ENCODE measurements at places on chromosomes 4 and X.
A peak's percentile ranks its signal among the peaks of the same experiment; 100 is the strongest.

DNA sequence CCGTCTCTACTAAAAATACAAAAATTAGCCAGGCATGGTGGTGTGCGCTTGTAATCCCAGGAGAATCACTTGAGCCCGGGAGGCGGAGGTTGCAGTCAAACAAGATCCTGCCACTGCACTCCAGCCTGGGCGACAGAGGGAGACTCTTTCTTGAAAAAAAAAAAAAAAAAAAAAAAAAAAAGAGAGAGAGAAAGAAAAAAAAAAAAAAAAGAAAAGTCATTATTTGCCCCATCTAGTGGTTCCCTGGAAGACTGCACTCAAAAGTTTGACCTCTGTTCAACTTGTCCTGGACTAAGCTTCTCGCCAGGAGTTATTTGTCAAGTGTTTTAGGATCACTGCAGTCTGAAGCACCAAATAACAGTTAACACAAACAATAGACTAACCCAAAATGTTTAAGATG lies 45.3 kb upstream of the KCTD8 start:
- no peak for DNase-seq

DNA sequence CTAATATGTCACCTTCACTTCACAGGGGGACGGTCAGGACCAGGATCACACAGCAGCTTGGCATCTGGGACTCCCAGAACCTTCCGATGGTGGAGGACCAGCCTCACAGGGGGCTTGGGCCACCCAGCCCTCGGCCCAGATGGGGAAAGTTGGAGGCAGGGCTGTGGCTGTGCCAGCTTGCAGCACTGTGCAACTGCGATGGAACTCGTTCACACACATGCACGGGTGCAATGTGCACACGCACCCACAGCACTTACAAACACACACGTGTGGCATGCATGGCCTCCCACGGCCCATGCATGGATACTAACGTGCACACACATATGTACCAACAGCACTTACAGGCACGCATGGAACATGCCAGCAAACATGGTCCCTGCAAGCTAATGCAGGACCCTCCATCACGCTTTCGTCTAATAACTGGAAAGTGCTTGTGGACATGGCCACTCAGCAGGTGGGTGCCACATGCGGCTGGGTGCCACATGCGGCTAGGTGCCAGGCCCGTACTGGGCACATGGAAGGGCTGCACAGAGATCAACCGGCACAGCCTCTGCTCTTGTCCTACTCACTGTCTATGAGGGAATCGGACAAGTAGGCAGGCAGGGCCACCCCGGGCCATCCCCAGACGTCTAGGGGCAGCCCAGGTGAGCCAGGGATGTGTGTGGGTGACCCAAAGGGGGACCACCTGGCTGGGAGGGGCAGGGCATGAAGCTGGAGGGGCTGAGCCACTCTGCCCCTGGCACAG lies 63.2 kb downstream of the ADRA2C start:
- no peak for DNase-seq

- no peak for DNase-seq
These were observed 91.2 kb upstream of the KLF3 start for GRCh38 chr4:38572793-38573192.

- no peak for DNase-seq
These were observed 38.0 kb downstream of the MID1IP1 start for GRCh38 chrX:38839277-38839676.

- no peak for DNase-seq
These were observed 145.3 kb downstream of the ATRX start for GRCh38 chrX:77640702-77641101.

GRCh38 chr4:139873111-139873860 lies 207.7 kb downstream of the MGST2 start:
- no peak for DNase-seq

DNA sequence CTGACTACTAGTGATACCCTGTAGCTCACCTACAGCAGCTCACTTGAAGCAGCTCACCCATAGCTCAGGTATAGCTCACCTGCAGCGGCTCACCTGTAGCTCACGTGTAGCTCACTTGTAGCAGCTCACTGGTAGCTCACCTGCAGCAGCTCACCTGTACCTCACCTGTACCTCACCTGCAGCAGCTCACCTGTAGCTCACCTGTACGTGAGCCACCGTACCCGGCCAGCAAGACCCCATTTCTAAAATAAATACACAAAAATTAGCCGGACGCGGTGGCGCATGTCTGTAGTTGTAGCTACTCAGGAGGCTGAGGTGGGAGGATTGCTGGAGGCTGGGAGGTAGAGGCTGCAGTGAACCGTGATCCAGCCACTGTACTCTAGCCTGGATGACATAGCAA lies 30.6 kb downstream of the SHOX start:
- no peak for DNase-seq

GRCh38 chrX:24026432-24026831 lies 554 bp downstream of the KLHL15 start:
- DNase-seq, result no peak

DNA sequence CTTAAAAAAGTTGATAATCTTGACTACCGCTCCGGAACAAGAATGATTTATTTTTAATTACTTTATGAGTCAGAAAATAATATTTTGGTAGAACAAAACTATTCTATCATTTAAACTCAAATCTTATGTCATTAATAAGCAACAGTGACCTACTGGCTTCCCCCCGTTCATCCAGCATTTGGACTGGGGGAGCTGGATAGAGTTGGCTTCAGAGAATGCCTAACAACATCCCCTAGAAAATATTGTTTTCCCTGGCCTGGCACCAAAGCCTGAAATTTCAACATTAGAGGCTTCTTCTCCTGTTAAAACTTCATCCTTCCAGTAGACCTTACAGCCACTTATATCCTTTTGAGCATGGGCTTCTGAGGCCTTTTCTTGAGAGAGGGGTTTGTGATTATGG lies 55.7 kb upstream of the PDLIM3 start:
- no peak for DNase-seq

DNA sequence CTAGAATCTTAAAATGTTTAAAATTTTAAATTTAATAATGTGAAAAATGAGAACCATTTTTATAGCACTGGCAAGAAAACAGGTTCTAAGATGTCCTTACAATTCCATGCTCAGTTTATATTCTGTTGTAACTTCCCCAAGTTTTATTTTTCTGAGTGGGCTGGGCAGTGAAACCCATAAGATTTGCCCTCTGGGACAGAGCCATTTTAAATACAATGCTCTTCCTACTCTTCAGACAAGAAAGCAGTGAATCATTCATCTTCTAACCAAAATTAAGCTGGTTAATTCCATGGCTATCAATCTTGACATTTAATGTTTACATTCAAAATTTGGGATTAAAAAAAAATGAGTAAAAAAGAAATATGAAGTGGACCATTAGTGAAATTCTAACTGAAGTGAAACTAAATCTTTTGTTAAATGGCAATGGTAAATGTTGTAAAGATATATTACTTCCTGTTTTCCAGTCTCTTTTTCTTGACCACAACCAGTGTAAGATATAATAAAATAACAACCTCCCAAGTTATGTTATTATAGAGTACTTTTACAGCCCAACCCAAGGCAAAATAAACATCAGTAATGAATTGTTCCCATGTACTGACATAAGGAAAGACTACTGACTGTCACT lies 37.2 kb upstream of the PTPN13 start:
- DNase-seq, result no peak

DNA sequence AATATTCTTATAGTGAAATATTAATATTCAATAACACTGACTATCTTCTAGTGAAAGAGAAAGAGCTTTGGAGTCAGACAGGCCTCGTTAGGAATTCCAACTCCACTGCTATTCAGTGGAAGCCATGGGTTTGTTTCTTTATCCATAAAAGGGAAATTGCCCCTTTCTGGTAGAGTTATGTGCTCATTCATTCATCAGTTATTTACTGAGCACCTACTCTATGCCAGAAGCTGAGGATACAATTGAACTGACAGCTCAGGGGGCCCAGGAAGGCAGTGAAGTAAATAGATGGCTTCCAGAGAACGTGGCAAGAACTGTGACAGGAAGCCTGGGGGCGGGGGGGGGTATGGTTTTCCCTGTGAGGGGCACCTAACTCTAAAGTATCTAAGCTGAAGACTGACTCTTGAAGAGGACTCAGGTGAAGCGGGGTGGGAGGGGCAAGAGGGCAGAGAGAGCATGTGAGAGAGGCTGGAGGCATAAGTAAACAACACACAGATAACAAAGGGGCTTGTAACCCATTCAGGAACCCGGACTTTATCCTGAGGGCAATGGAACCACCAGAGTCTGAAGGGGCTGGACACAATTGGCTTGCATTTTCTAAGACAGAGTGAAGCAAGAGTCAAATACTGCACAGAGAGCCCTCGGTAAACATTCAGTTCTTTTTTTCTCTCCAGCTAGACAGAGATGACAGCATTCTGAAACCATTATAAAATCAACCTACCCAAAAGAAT lies 20.3 kb downstream of the ANXA5 start:
- no peak for DNase-seq

- no peak for DNase-seq
These were observed 291.4 kb downstream of the PABPC4L start for GRCh38 chr4:133910165-133910564.

GRCh38 chrX:93420525-93421082 lies 252.8 kb downstream of the NAP1L3 start:
- DNase-seq, result no peak

DNA sequence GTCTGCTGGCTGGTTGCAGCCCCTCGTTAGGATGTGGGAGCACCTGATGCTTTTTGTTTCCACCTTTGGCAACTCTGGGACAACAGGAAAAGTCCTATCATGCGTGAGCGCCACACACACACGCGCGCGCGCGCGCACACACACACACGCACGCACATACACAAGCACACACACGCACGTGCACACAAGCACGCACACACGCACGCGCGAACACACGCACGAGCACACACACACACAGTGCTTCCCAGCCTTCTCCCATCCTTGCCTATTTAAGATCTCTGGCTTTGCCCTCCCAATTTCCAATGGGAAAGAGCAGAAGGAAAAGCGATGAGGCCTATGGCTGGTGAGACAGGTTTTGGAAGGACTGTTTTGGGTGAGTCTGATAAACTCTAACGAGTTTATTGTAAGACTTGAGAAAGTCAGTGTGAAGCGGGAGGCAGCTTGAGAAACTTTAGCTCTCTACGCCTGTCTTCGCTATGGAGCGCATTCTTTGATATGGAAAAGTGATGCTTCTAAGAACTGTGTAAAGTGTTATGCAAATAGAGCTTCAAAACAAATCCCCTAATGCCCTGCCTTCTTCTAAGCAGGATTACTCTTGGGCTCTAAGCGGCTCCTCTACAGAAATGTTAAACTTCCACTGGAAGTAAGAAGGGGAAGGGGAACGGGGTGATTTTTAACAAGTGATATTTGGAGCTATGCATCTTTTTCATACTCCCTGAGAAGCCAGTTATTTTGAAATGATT lies 11.8 kb downstream of the SUPT20HL1 start:
- DNase-seq, result no peak

DNA sequence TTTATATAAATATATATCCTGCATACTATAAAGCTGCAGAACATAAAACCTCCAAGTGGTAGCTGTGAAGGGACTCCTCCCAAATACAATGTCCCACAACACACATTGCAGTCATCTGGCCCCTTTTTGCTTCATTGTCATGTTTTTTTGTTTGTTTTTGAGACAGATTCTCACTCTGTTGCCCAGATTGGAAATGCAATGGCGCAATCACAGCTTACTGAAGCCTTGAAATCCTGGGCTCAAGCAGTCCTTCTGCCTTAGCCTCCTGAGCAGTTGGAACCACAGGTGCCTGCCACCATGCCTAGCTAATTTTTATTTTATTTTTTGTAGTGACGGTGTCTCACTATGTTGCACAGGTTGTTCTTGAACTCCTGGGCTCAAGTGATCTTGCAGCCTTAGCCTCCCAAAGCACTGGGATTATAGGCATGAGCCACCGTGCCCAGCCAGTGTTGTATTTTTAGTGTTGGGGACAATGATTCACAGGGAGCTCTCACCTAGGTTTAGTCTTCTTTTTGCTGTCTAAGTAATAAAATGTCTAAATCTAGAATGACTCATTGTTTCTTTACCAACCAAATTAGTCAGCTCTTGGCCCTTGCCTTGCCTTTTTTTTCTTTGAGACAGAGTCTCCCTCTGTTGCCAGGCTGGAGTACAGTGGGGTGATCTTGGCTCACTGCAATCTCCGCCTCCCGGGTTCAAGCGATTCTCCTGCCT lies 24.0 kb upstream of the XIAP start:
- DNase-seq, result peak; percentile 7

GRCh38 chrX:138928737-138929459 lies 217.4 kb upstream of the FGF13 start:
- DNase-seq, result no peak

- no peak for DNase-seq
These were observed 78.4 kb downstream of the JAKMIP1 start for GRCh38 chr4:6121941-6122340.

DNA sequence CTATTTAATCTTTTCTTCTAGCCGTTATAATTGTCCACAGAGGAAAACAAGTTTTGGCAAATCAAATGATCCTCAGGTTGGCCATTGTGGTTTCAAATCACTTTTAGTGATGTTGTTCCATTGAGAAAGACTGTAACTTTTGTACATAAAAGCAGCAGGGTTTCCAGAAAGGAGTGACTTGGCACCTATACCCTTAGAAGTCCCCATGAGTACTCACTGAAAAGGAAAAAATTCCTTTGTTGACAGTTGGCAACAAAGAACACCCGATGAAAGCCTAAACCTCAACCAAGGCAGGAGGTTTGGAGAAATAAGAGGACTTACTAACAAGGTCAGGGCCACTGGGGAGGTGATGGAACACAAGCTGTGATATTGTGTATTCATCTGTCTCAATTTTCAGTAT lies 474.4 kb downstream of the RAPGEF2 start:
- DNase-seq, result no peak

DNA sequence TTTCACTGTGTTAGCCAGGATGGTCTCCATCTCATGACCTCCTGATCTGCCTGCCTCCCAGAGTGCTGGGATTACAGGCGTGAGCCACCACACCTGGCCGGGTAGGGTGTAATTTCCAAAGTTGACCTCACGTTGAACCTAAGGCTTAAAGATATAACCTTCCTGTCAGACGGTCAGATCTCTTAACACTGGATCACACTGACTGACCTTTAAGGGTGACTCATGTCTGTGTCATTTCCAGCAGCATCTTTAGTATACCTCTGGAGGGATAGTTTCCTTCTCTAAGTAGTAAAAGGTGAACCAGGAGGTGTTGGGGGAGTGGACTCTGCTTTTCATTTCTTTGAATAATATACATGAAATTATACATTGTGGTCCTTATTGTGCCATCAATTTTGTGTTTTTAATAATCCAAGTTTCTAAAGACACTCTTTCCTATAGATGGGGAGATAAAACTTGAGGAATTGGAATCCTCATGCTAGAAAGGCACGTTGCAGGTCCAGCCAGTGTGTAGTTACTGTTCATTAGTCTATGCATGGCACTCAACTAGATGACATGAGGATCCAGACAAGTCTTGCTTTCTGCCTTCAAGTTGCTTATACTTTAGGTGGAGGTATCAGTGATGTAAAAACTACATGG lies 45.7 kb downstream of the ARHGAP10 start:
- DNase-seq, result no peak

DNA sequence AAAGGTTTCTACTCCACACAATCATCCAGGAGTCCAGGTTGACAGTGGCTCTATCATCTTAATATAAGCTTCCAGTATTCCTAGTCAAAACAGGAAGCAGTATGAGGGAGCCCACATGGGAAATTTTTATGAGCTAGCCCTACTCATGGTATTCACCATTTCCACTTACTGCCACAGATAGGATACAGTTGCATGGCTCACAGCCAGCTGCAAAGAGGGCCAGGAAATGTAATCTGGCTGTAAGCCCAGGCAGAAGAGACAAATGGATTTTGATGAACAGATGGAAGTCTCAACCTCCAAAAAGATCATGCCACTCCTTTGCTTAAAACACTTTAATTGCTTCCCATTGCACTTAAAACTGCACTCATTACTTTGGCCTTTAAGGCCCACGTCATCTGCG lies 150.6 kb downstream of the ADAMTS3 start:
- DNase-seq, result no peak

GRCh38 chr4:69831646-69832325 lies 28.2 kb downstream of the SULT1E1 start:
- DNase-seq, result no peak

GRCh38 chr4:132709056-132709455 lies 440.0 kb upstream of the PCDH10 start:
- no peak for DNase-seq
